GM20000 (cell line): ENCODE measurements at places on chromosomes 2 and 18.

- DNase-seq = no peak
These were observed 602.8 kb upstream of the SOX11 start for GRCh38 chr2:5089409-5089808.

DNA sequence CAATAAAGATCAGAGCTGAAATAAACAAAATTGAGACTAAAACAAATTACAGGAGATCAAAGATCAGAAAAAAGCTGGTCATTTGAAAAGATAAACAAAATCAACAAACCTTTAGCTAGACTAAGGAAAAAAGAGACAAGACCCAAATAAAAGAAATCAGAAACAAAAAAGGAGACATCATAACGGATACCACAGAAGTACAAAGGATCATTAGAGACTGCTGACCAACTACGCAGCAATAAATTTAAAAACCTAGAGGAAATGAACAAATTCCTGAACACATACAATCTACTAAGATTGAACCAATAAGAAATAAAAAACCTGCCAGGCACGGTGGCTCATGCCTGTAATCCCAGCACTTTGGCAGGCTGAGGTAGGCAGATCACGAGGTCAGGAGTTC lies 33.7 kb downstream of the USP34 start:
- DNase-seq = no peak

GRCh38 chr2:18930971-18931370 lies 341.6 kb upstream of the NT5C1B start:
- DNase-seq = no peak

GRCh38 chr2:217562871-217563480 lies 439.8 kb downstream of the TNS1 start:
- DNase-seq = no peak

DNA sequence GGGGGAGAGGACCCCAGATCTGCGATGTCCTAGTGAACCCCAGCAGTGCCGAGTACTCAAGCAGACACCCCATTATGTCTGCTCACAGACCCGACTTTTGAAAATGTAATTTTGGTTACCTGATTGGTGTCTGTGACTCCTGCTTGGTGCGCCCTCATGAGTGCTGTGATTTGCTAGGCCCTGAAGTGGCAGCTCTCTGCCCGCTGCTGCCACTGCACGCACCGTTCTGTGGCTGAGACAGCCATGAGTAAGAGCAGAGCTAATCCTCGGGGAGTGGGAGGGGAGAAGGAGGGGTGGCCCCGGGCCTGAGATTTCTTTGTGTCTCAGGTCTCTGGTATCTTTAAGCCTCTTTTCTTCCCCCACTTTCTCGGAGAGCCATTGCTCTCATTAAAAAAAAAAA lies 18.2 kb downstream of the FHOD3 start:
- DNase-seq = no peak

DNA sequence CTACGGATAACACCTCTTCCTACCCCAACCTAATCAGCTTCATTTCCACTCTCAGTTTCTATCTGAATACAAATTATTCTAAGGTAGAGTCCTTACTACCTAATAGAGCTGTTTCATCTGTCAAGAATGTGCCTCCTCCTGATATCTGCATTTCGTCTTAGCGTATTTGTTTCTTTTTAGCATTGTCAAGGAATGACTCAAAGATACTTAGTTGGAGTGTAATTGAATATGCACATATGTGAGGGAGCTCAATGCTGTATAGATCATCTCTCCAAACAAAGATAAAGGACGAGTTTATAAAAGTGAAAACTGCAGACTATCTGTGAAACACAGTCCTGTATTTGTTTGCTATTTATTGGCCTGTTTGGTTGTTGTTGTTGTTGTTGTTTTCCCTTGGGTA lies 2059.4 kb upstream of the CELF4 start:
- no peak for DNase-seq

DNA sequence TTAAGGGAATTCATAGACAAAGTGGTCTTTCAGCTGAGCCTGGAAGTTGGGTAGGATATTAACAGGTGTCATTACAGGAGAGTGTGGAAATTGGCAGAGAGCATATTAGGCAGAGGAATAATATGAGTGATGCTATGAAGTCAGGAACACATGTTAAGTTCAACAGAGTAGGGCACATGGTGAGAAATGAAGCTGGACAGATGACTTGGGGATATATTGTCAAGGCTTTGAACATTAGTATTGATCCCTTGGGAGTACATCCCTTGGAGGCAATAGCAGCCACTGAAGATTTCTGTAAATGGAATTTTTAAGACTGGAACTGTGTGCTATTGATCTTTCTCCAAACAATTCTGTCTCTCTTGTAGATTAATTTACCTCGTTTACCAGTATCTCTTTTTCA lies 170.7 kb downstream of the SCG2 start:
- no peak for DNase-seq

GRCh38 chr2:172614932-172615331 lies 59.0 kb downstream of the PDK1 start:
- DNase-seq = no peak

GRCh38 chr2:138829326-138829919 lies 49.2 kb upstream of the NXPH2 start:
- DNase-seq = peak; percentile 22

GRCh38 chr2:112705575-112705974 lies 15.2 kb upstream of the NT5DC4 start:
- DNase-seq = no peak

DNA sequence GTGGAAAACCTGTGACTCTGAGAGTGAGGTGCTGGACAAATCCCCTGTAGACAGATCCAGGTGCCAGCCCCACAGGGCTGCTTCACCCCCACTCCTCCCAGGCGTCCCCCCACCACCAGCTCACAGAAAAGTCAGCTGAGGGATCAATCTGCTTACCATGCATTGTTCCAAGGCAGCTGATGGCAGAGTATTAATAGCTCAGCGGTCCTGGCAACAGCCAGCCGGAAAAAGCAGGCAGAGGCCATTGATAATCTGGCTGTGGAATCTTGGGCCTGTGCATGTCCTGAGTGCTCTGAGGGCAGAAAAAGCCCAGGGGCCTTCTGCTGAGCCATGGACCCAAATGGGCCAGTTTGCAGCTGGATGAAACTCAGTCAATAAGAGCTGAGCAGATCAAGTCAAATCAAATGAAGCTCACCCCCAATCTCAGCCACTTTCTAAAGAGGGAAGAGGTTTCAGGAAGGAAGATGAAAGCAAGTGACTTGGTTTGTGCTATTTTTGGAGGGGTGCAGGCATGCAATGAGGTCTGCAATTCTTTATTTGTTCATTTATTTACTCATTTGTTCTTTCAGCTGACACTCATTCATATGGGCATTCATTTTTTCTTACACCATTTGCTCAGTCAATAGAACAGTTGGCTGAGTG lies 63.4 kb downstream of the GYPC start:
- no peak for DNase-seq
